ENCODE measurements at places on chromosomes 7 and 10. TPM values are rescaled to one million over a fixed set of nuclear protein-coding genes. Genes with fewer than 3 reads are reported as not detected.

- no peak overlapping the region for H3K27ac ChIP-seq
- H3K36me3 ChIP-seq, result peaks cover 4% of the 10 kb centered on the region
- H3K4me1 ChIP-seq, result peaks cover 20% of the 10 kb centered on the region
- H3K4me3 ChIP-seq, result no peak overlapping the region
- no peak for DNase-seq
- no peaks in the 10 kb centered on the region for H3K27me3 ChIP-seq
These were observed 1.2 kb downstream of the PDZD7 start for GRCh38 chr10:101029520-101030295.

DNA sequence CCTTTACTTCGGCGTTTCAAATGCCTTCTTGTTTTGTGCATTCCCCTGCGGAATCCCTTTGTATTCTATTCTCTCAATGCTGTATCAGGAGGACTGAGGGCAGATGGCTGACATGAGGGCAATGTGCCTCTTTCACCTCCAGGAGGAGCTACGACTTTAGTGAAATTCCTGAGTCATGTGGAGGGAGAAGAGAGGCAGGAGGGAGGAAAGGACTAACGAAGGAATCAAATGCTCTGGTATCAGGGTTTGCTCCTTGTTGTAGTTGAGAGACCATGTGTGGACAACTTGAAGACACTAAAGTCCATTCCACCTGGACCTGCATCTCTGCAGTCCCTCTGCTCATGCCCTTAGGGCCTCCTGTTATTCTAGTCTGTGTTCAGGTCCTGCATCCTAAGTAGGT is 40.2 kb upstream of the PRSS58 start:
- no peak overlapping the region for H3K27ac ChIP-seq
- no peak for DNase-seq
- H3K36me3 ChIP-seq, result no peaks in the 10 kb centered on the region
- H3K4me3 ChIP-seq, result no peak overlapping the region
- no peaks in the 10 kb centered on the region for H3K4me1 ChIP-seq

- DNase-seq, result no peak
- no peaks in the 10 kb centered on the region for H3K27me3 ChIP-seq
- H3K27ac ChIP-seq, result no peak overlapping the region
- no peaks in the 10 kb centered on the region for H3K36me3 ChIP-seq
These were observed 46.9 kb upstream of the STK17A start for GRCh38 chr7:43535810-43536585.

GRCh38 chr7:147775516-147776284 is 814.9 kb upstream of the C7orf33 start:
- H3K4me1 ChIP-seq, result no peaks in the 10 kb centered on the region
- H3K27me3 ChIP-seq, result no peaks in the 10 kb centered on the region
- DNase-seq, result no peak
- H3K27ac ChIP-seq, result no peak overlapping the region
- no peaks in the 10 kb centered on the region for H3K36me3 ChIP-seq

DNA sequence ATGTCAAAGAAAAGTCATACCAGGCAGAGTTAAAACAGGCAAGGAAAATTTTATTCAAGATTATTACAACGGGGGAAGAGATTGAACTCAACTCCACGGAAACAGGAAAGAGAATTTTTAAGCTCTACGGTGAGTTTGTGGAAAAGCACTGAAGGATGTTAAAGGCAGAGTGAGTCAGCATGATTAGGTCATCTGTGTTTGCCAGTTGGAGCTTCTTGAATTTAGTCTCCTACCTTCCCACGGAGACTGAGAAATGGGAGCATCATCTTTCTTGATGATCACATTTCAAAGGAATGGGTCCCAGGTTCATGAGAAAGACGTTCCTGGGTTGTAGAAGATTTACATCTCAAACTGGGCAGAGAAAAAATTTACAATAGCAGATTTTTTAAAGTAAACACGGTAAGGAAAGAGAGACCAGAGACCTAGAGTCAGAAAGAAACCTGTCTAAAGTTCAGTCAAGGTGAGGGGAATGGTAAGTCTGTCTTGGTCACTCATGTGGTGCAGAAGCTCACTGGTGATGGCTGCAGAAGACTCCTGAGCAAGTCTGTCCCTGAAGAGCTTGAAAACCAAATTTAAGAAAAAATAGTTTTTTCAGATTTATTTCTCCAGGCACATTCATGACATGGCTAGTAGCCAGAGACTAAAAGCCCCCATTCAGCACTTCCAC is 516.9 kb upstream of the LRRN3 start:
- DNase-seq, result no peak
- no peak overlapping the region for H3K4me3 ChIP-seq
- H3K4me1 ChIP-seq, result no peaks in the 10 kb centered on the region
- H3K27ac ChIP-seq, result no peak overlapping the region
- H3K36me3 ChIP-seq, result no peaks in the 10 kb centered on the region

DNA sequence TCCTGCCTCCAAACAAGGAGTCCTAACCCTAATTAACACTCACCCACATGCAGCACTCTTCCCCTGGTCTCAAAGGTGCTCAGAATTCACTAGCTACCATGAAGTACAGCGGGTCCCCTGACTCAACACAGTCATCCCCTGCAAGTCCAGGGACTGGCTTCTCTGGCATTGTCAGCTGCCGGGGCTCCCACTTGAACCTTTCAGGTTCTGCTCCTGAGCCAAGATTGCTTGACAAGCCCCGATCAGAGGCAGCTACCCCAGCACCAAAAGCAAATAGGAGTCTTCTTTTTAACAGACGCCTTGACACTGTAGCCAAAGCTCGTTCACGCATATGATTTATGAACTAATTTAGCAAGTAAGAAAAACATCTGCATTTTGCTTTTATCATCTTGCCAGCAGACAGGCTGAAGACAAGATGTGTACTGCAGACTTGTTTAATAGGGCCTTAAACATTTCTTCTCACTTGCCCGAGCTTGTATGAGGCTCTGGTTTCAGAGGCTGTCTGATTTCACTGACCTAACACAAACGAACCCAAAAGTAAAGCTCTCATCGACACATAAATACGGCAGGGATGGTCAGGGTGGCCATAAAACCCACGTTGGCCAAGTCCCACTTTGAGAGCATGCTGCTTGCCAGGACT is 67.6 kb upstream of the ADAM12 start:
- H3K27me3 ChIP-seq, result no peaks in the 10 kb centered on the region
- no peak overlapping the region for H3K4me3 ChIP-seq
- DNase-seq, result no peak
- H3K4me1 ChIP-seq, result no peaks in the 10 kb centered on the region
- no peak overlapping the region for H3K27ac ChIP-seq
- H3K36me3 ChIP-seq, result no peaks in the 10 kb centered on the region

DNA sequence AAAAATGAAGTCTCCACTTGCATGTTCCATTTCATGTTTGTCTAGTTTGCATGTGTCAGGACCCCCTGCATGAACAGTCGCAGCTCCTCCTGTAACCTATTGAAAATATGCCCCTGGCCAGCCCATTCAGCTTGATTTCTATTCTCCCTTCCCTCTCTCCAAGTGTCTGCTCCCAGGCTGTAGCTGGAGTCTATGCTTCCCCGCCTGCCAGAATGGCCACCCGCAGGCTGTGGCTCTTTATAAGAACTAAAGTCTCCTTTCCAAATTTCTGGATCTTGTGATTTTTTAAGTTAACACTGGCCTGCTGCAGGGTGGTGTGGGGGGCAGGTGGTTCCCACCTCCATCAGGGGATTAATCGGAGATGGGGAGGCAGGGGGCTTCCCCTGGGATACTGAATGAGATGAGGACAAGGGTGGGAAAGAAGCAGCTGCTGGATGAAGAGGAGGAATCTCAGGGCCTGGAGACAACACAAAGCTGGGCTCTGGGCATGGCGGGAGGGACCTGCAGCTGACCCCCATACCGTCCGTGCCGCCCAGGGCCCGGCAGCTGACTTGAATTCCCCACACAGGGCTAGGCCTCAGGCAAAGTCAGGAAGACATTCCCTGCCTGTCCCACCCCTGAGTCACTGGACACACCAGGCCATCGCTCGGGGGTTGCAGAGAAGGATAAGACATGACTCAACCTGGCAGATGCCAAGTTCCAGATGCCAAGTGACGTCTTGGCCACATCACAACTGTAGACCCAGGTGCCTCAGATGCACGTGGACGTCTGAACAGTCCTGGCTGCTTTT is 399.5 kb upstream of the FOXK1 start:
- no peak overlapping the region for H3K27ac ChIP-seq
- H3K36me3 ChIP-seq, result no peaks in the 10 kb centered on the region
- no peaks in the 10 kb centered on the region for H3K4me1 ChIP-seq
- H3K4me3 ChIP-seq, result no peak overlapping the region

DNA sequence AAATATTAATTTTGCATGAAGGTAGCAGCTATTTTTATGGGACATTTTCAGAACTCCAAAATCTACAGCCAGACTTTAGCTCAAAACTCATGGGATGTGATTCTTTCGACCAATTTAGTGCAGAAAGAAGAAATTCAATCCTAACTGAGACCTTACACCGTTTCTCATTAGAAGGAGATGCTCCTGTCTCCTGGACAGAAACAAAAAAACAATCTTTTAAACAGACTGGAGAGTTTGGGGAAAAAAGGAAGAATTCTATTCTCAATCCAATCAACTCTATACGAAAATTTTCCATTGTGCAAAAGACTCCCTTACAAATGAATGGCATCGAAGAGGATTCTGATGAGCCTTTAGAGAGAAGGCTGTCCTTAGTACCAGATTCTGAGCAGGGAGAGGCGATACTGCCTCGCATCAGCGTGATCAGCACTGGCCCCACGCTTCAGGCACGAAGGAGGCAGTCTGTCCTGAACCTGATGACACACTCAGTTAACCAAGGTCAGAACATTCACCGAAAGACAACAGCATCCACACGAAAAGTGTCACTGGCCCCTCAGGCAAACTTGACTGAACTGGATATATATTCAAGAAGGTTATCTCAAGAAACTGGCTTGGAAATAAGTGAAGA is 112.3 kb downstream of the CFTR start:
- H3K4me1 ChIP-seq, result no peaks in the 10 kb centered on the region
- no peak overlapping the region for H3K27ac ChIP-seq
- no peaks in the 10 kb centered on the region for H3K36me3 ChIP-seq
- DNase-seq, result no peak
- H3K27me3 ChIP-seq, result no peaks in the 10 kb centered on the region
- no peak overlapping the region for H3K4me3 ChIP-seq

GRCh38 chr7:157088136-157088535 is 50.6 kb upstream of the UBE3C start:
- no peak overlapping the region for H3K27ac ChIP-seq
- peak; percentile 8 for DNase-seq
- no peaks in the 10 kb centered on the region for H3K36me3 ChIP-seq
- H3K4me1 ChIP-seq, result no peaks in the 10 kb centered on the region
- no peak overlapping the region for H3K4me3 ChIP-seq

GRCh38 chr7:33053721-33054120 is 8.9 kb downstream of the NT5C3A start:
- H3K27ac ChIP-seq, result no peak overlapping the region
- no peaks in the 10 kb centered on the region for H3K36me3 ChIP-seq
- H3K4me1 ChIP-seq, result no peaks in the 10 kb centered on the region
- H3K27me3 ChIP-seq, result no peaks in the 10 kb centered on the region
- DNase-seq, result no peak
- H3K4me3 ChIP-seq, result no peak overlapping the region

DNA sequence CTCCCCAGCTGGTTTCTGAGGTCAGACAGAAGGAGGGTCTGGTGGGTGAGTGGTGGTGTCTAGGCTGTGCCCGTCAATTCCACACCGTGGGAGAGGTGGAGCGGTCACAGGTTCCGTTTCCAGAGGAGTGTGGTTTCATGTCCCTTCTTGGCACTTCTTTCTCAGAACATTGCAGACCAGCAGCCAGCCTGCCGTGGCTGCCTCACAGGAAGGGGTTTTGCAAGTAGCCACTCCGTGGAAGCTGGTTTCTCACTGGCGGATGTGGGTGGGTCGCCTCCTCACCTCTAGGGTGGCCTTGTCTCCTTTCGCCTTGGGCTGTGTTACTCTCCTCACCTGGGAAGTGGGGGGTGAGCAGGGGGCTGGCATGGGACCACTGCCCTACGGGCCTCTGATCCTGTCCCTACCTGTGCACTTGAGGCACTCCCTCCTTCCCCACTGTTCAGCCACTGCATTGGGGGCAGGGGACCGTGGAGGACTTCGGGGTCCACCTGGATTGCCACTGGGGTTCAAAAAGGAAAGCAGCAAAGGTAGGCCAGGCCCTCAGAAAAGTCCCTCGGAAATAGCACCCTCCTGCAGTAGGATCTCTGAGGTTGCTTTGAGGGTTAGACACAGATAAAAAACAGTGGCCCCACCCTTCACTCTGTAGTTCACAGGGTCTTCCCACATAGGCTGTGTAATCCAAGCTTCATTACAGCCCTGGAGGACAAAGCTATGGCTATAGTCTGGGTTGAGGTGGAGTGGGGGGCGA is 33.9 kb downstream of the TSPAN14 start:
- H3K27ac ChIP-seq, result no peak overlapping the region
- no peak overlapping the region for H3K4me3 ChIP-seq
- H3K4me1 ChIP-seq, result no peaks in the 10 kb centered on the region
- peaks cover 3% of the 10 kb centered on the region for H3K36me3 ChIP-seq
- DNase-seq, result peak; percentile 65
- H3K27me3 ChIP-seq, result no peaks in the 10 kb centered on the region

DNA sequence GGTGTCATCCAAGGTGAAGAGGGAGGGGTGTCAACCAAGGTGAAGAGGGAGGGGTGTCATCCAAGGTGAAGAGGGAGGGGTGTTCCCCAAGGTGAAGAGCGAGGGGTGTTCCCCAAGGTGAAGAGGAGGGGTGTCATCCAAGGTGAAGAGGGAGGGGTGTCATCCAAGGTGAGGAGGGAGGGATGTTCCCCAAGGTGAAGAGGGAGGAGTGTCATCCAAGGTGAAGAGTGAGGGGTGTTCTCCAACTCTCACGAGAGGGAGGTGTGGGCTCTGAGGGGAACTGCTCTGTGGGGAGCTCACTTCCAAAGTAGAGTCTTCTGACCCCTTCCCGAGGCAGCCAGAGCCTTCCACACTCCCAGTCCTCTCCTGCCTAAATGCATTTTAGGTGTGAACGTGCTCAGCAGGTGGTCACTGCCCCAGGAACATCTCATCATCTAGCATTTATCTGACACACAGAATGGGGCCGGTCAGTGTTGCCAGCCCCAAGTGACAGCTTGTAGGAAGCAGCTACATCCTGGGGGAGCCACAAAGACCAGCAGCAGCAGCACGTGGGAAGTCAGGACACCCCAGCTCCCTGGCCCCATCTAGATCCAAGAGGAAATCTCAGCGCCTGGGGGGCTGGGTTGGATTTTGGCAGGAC is 323.8 kb downstream of the GLRX3 start:
- H3K4me3 ChIP-seq, result no peak overlapping the region
- H3K4me1 ChIP-seq, result no peaks in the 10 kb centered on the region
- H3K27me3 ChIP-seq, result no peaks in the 10 kb centered on the region
- no peaks in the 10 kb centered on the region for H3K36me3 ChIP-seq
- DNase-seq, result no peak

ICA1 gene
- total RNA-seq, result 18.3 TPM

AGR2 gene
- not detected for total RNA-seq

NAT16 gene
- not detected for total RNA-seq

HIBADH gene
- total RNA-seq, result 10.6 TPM

EVX1 gene
- not detected for total RNA-seq

PCDH15 gene
- total RNA-seq, result not detected

ADRA2A gene
- 23.5 TPM for total RNA-seq

DUSP5 gene
- total RNA-seq, result 26.9 TPM

LAMB1 gene
- 198 TPM for total RNA-seq
